NCI-H1092 treated with DMSO at 0.1 percent for 48 hours (cell line): ENCODE measurements at places on chromosomes 5 and 9.

DNA sequence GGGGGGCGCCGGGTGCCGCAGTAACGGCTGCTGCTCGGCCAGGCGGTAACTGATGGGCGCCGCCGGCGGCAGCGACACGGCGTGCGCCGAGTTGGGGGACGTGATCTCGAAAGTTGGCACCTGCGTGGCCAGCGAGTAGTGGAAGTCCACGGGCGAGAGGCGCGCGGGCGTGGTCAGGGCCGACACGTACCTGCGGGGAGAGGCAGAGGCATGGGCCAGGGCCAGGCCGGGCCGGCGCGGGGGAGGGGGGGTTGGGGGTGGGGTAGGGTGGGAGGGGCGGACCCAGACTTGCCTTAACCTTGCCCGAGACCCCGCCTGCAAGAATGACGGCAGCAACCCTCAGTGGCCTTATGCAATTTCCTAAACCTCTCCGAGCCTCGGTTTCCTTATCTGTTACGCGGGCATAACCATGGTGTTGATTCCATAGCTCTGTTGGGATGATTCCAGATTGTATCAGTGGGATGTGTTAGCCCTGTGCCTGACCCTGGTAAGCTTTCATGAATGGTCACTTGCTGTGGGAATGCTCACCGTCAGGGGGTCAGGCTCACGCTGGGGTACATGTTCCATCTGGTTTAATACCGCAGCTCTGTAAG lies 53.0 kb downstream of the PSD2 start:
- no peak for DNase-seq

DNA sequence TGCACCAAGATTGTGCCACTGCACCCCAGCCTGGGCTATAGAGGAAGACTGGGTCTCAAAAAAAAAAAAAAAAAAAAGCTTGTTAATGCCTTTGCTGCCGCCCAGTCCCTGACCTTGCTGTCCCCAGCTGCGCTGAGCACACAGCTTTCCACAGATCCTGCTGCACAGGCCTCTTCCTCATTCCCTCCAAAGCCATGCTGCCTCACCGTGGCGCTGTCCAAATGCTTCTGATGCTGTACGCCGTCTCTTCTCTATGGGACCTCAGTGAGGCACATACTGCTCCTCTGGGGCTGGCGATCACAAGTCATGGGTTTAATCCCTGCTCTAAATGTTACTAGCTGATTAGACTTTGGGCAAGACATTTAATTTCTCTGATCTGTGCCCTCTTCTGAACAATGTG lies 234.1 kb downstream of the FBXL7 start:
- DNase-seq, result no peak

- DNase-seq, result peak; percentile 31
Measured at GRCh38 chr9:112086627-112087026, 88.5 kb downstream of the SUSD1 start.

DNA sequence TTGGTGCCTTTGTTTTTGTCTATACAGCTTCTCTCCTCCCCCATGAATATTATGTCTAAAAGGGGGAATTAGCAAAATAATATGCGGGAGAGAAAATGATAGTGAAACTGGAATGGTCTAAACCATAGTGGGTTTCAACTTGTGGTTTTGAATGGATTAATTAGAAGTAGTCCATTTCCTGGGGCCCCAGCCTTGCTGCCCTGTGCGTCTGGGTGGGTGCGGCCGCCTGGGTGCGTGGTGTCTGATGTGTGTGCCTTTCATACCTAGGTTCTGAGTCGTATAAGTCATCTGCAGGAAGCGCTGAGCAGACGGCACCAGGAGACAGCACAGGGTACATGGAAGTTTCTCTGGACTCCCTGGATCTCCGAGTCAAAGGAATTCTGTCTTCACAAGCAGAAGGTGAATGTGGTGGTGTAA lies 120.0 kb upstream of the CACNA1B start:
- no peak for DNase-seq

DNA sequence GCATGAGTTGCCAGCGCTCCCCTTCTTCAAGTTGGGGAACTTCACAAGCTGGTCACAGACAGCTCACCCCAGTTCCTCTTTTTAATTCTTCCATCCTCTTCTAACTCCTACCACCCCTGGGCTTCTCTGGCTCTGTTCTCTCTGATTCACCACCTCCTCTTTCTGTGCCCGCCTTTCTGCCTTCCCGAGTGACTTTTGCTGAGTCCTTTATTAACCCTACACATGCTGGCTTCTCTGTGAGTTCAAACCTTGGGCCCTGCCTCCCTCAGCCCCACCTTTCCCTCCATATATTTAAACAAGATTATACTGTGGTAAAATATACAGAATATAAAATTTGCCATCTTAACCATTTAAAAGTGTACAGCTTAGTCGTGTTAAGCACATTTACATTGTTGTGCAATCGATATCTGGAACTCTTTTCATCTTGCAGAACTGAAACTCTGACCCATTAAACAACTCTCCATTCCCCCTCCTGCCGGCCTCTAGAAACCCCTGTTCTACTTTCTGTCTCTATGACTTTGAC lies 32.0 kb downstream of the SLC46A2 start:
- DNase-seq, result no peak

DNA sequence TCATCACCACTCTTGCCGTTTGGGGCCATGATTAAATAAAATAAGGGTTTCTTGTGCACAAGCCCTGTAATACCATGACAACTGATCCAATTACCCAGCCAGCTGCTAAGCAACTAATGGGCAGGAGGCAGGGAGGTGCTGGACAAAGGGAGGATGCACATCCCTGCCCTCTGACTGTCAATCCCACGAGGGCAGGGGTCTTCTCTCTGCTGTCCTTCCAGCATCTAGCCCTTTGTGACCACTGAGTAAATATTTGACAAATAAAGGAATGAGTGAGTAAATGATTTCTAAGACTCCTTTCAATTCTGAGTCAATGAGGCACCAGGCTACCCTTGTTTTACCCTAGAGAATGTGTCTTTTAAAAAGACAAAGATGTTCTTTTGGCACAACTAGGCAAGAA lies 247.1 kb downstream of the SYK start:
- no peak for DNase-seq

DNA sequence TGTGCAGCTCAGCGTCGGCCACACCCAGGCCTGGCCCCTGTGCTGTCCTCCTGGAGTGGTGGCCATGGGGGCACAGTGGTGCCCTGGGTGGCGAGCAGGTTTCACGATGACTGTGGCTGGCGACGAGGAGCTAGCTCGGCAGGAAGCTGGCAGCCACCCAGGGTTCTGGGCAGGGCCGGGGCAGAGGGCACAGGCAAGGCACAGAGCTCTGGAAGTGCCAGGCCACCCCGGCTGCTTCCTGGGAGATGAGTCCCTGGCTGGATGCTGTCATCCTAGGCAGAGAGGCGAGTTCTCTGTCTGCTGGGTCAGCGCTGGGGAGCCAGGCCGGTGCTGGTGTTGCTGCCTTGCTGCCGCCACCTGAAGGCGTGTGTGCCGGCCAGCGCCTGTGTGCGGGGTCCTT lies 51.7 kb downstream of the RXRA start:
- DNase-seq, result no peak
